ENCODE measurements at places on chromosomes 1 and 21.

- DNase-seq: peak; percentile 98
Observed at GRCh38 chr1:192559115-192560006, 16.2 kb upstream of the RGS1 start.

GRCh38 chr1:84541679-84542078, 32.6 kb downstream of the CTBS start:
- DNase-seq: no peak

- DNase-seq: no peak
Observed at GRCh38 chr1:212475151-212475550, 42.4 kb downstream of the NENF start.

GRCh38 chr21:46634966-46635323, 529 bp upstream of the PRMT2 start:
- peak; percentile 82 for DNase-seq

GRCh38 chr1:76690766-76691165, 176.5 kb upstream of the ST6GALNAC5 start:
- DNase-seq: no peak

- peak; percentile 79 for DNase-seq
Observed at GRCh38 chr1:240705579-240705978, 93.6 kb upstream of the GREM2 start.

- DNase-seq: no peak
Observed at GRCh38 chr1:60149251-60149650, 75.7 kb upstream of the C1orf87 start.

- peak; percentile 48 for DNase-seq
Observed at GRCh38 chr1:164728719-164729118, 169.7 kb downstream of the PBX1 start.

All from stromal cell of bone marrow (primary cell).